ENCODE measurements at places on chromosomes 12 and 14.

- DNase-seq = no peak
Measured at GRCh38 chr14:97620066-97620465, 822.9 kb downstream of the VRK1 start.

GRCh38 chr12:120814203-120814902 lies 88.7 kb downstream of the ACADS start:
- DNase-seq = no peak

DNA sequence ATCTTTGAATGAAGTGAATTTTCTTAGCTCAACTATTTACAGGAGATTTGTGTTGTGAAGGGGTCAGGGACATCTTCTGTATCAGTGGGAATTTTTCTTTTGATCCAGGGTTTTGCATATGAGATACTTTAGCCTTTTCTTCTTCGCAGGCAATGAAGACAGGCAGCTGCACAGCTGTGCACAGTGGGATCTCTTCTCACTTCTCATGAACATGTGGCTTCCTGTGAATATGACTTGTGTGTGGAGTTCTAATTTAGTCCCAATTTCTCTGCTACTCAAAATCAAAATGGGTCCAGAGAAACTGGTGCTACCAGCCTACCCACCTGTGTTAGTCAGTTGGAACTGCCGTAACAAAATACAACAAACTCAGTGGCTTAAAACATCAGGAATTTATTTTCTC lies 37.8 kb downstream of the ARF6 start:
- DNase-seq = no peak

DNA sequence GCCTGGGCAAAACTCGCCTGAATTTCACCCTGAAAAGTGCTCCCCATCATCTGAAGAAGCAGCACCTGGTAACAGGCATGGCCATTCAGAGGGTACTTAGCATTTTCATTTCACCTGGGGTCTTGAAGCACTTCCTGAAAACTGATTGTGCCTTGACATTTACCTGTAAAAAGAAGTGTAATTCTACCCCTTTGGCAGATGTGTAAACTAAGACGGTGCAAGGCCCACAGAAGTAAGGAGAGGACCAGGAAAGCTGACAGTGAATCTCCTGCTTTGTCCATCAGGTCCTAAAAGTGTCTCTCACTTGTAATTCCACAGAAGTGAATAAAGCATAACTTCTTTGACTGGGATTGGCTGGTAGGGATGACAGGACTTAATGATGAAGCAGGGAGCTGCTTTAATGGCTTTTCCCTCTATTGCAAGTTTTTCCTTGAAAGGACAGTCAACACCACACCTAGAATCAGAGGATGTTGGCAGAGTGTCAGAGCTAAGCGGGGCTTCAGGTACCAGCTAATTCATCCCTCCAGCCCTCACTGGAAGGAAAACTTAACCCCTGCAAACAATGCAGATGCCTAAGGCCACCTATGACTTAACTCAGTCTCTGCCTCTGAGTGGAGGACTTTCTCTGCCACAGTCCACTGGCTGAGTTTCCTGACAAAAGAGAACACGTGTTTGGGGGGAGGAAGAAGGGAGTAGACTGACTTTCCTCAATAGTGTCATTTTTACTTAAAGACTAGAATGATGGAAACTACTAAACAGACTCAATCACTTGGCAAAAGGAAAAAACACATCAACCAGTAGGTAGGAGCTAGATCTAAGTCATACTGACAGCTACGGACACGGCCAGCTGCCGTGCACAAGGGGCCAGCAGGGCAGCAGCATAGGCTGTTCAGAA lies 74.7 kb downstream of the NUAK1 start:
- no peak for DNase-seq

GRCh38 chr14:59356767-59357166 lies 108.4 kb downstream of the GPR135 start:
- no peak for DNase-seq

GRCh38 chr12:642633-643474 lies 20.4 kb downstream of the NINJ2 start:
- peak; percentile 45 for DNase-seq

GRCh38 chr12:63937378-63938316 lies 93.1 kb downstream of the SRGAP1 start:
- DNase-seq = no peak

GRCh38 chr14:106826833-106827369 lies 1300.5 kb downstream of the TMEM121 start:
- DNase-seq = no peak

GRCh38 chr12:48160046-48160445 lies 2.7 kb upstream of the ASB8 start:
- DNase-seq = no peak

DNA sequence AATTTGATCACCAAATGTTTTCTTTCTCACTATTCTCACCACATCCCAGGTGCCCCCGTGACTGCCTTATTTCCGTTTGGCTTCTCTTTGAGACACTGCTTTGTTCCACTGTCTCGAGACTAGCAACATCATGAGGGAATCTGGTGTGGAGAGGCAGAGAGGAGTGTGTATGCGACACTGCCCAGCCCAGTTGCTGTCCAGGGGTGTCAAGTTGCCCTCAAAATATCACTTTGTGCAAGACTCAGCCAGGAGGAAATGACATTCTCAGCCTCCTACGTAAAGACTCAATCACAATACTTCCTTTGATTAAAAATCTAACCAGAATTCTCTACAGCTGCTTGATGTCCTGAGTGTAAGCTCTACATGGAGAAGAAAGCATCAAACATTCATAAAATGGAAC lies 48.2 kb upstream of the EEA1 start:
- no peak for DNase-seq

Measured in stimulated activated CD8-positive, alpha-beta memory T cell treated with anti-CD3 and anti-CD28 coated beads, Interleukin-4, amount 100 ng/mL, for 1 hour (primary cell).